ENCODE measurements at places on chromosomes 5 and 9. TPM values are rescaled to one million over a fixed set of nuclear protein-coding genes. Genes with fewer than 3 reads are reported as not detected.

ANKRD20A1 gene
- not detected for polyA plus RNA-seq

CER1 gene
- not detected for polyA plus RNA-seq

SERF1B gene
- polyA plus RNA-seq, result 44.8 TPM

CAVIN4 gene
- polyA plus RNA-seq, result 185 TPM

FCN2 gene
- polyA plus RNA-seq, result not detected

CLTA gene
- 129 TPM for polyA plus RNA-seq

HSPA4 gene
- polyA plus RNA-seq, result 101 TPM

PTPRD gene
- 51.8 TPM for polyA plus RNA-seq

SLC9A3 gene
- 2.6 TPM for polyA plus RNA-seq

PHF2 gene
- 37.1 TPM for polyA plus RNA-seq

FOXD4L3 gene
- polyA plus RNA-seq, result 0.30 TPM

JMY gene
- 11.5 TPM for polyA plus RNA-seq

IL5 gene
- not detected for polyA plus RNA-seq

CAMLG gene
- polyA plus RNA-seq, result 54.9 TPM

SGCD gene
- 82.0 TPM for polyA plus RNA-seq

MRPL50 gene
- 15.2 TPM for polyA plus RNA-seq

GFI1B gene
- 0.67 TPM for polyA plus RNA-seq

CDX1 gene
- polyA plus RNA-seq, result not detected

RICTOR gene
- polyA plus RNA-seq, result 22.3 TPM

PHF24 gene
- polyA plus RNA-seq, result 0.13 TPM

CARD6 gene
- polyA plus RNA-seq, result 2.2 TPM

KIAA0825 gene
- polyA plus RNA-seq, result 2.9 TPM

Data from muscle of back (tissue), 13 donors.